ENCODE measurements at places on chromosomes 12 and 14.

DNA sequence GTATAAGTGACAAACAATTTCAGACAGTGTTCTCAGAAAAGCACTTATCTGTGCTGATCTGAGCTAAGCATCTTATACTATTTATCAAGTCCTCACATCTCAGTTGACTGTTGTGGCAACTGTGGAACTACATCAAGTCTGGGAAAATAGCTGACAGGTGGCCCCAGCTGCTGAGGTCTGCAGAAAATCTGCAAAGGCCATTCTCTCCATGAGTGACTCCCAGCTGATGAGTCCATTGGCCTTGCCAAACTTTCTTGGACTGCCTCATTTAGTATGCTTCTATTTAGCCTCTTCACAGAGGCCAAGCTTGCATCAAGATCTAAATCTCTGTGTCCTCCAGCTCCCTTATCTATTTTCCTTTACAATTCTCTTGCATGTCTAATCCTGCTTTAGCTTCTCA is 174.5 kb upstream of the RBM19 start:
- no peak for ATAC-seq

GRCh38 chr14:35695647-35696046 is 113.4 kb downstream of the RALGAPA1 start:
- peak; percentile 27 for ATAC-seq

- ATAC-seq, result no peak
Observed at GRCh38 chr12:65800937-65801336, 23.3 kb upstream of the HMGA2 start.

DNA sequence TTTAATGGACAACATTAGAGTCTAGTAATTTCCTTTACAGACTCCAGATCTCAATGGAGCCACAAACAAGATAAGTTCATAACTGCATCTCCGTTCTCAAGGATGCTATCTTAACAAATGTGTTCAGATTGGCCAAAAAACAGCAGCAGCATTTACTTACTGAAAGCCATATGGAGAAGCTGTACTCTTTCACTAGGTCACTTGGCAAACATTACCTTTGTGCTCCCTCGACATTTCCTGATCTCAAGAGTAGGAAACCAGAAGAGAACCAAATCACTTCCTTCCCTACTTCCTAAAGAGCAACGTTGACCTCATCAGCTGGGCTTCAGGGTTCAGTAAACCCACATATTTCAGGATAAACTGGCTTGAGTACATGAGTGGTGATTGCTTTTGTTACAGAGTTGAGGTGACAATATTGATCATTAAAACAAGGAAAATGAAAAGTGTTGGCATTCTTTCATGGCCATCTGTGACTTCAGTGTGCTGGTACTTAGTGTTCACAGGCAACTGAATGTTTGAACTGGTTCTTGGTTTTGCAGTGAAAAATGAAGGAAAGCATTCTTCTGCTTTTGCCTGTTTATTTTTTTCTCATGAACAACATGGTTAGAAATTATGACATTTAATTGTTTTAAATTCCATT is 449.6 kb downstream of the TMEM117 start:
- ATAC-seq, result no peak

GRCh38 chr12:100201604-100202423 is 1.2 kb downstream of the ACTR6 start:
- ATAC-seq, result no peak

DNA sequence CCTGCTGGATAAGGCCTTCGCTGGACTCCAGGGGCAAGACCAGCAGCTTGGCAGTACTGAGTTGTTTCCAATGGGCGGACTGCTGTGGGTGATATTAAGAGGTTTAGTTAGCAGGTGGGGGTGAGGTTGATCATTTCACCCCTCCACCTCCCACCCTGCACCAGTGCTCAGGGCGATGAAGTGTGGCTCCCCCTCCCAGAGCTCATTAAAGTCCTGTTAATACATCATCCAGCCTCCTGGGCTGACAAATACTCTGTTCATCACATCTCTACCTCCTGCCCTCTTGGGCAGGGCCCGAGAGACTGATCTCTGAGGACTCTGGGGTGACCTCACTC is 2.4 kb upstream of the FIGNL2 start:
- no peak for ATAC-seq

- no peak for ATAC-seq
Observed at GRCh38 chr14:76931631-76932402, 96.7 kb downstream of the IRF2BPL start.

- no peak for ATAC-seq
Observed at GRCh38 chr12:115313929-115314328, 630.0 kb upstream of the TBX3 start.

GRCh38 chr12:76762601-76762980 is 1.3 kb upstream of the ZDHHC17 start:
- no peak for ATAC-seq

- no peak for ATAC-seq
Observed at GRCh38 chr12:103677905-103678304, 90.8 kb downstream of the STAB2 start.

DNA sequence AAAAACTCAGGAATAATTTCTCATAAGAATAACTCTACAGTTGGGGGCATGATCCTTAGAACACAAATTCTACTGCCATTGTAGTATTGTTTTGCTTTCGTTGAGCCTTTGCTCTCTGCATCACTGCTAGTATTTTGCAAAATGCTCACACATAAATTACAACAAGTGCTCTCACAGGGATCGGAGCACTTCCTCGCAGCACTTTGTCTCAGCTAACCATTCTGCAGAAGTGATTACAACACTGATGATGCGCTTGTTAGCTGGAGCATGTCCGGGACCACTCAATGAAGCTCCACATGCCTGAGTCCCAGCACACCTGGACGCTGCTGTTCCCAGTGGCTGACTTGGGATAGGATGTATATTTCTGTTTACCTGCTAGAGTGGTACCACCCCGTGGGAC is 31.6 kb downstream of the MOAP1 start:
- no peak for ATAC-seq

DNA sequence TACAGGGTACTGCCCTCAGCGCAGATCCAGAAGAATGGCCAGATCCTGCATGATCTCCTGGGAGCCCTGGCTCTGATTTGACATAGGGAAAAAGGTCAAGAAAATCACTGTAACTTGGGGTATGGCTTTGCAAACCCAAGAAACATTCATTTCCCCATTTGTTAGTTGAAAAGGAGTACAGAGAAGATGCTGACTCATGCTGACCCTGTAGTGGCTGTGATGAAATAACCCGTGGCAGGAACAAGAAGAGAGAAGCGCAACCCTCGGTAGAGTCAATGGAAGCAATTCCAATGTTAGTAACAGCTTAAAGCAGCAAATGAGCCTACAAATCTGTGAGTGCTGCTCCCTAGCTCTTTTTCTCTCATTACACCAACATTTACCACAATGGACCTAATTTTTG is 281.6 kb upstream of the NPAS3 start:
- ATAC-seq, result peak; percentile 17

DNA sequence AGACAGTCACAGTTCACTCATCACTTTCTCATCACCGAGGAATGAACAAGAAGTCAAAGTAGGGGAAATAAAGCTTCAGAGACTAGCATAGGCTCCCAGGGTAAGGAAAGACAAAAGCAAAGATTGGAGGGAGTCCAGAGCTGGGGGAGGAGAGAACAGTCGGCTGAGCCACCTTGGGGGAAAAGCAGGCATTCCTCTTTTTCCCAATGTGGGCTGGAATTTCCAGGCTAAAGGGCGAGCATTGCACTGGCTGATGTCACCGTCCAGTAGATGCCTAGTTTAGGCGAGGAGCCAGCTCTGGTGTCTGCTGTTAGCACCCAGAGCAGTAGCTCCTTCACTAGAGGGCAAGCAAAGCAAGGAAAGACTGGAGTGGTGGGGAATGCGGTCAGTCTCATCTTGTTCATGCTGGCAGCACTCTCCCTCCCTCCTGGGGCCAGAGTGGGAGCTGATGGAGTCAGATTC is 8.5 kb upstream of the KRT75 start:
- ATAC-seq, result no peak

GRCh38 chr12:111025792-111026430 is 105.5 kb upstream of the MYL2 start:
- ATAC-seq, result no peak

DNA sequence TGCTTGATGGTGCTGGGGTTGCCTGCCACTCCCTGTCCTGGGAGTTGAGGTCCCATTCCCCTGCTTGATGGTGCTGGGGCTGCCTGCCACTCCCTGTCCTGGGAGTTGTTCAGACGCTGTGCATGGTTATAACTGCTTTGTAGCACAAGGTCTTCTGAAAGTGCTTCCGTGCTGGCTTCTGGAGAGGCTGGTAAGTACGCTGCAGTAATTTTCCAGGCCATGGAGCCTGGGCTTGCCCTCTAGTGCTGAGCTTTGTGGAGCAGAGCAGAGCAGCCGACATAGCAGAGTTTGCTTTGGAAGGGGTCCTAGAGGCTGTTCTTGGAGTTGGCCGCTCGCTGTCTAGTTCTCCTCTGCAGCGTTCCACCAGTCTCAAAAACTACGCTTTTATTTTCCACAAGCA is 6.3 kb downstream of the B4GALNT3 start:
- no peak for ATAC-seq

DNA sequence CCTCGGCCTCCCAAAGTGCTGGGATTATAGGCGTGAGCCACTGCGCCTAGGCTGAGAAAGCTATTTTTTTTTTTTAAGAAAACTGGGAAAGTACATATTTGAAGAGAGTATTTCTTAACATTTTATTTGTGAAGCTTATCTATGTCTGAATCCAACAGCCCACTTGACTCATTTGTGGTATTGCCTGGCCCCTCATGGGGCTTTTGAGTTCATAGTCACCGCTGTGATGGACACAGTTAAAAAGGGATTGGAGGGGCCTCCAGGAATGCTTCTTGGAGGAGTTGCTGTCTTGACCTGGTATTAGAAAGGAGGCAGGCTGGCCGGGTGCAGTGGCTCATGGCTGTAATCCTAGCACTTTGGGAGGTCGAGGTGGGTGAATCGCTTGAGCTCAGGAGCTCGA is 26.5 kb downstream of the BCL7A start:
- no peak for ATAC-seq

GRCh38 chr12:51951199-51951842 is at the start of gene ACVR1B:
Gene ACVR1B, plus strand, starts transcription at chr12:51951699. Its CDS starts 45 bp downstream, at chr12:51951744.
- peak; percentile 94 for ATAC-seq

- no peak for ATAC-seq
Observed at GRCh38 chr12:79121486-79121885, 256.9 kb downstream of the SYT1 start.

DNA sequence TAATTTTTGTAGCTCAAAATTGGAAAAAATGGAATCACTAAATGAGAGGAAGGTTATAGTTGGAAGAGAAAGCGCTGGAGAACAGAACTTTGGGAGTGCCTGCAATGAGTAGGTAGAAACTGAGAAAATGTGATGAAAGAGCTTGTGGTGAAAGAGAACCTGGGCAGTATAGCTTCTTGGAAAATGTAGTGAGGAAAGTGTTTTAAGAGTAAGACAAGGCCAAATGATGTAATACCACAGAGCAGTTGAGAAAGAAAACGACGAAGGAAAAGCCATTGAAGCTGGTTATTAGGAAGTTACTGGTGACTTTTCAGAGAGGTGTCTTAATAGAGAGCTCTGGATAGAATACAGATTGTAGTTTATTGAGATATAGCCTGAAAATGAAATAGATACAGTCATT is 255.3 kb downstream of the AEBP2 start:
- no peak for ATAC-seq

DNA sequence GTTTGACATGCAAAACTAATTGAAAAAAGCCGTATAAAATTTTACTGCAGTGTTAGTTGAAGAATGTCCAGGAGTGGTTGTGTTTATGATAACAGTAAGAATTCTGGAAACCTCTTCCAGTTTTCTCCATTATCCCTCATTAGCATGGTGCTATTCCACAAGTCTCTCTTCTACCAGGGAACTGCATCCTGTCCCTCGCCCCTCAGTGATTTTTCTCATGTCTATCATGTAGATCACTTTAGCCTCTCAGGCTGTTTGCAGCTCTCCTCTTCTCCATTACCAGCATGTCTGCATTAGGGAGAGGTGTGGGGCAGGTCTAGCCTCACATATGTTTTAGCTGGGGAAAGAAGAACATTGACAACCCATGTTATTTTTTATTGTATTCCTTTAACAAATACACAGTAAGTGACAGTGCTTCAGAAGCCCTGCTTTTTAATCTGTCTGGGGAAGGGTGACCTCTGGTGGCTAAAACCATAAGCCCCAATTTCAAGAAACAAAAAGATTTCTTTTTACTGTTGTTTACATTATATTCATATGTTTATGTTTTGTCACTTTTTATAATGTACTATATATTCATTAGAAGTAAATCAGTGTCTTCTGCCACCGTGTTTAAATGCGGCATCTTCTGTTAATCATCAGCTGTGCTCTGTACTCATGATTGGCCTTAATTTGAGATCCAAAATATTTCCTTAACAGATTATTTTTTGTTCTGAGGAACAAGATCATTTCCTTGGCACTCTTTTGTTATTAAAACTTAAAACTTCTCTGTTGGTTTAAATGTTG is 70.7 kb downstream of the RASSF8 start:
- ATAC-seq, result no peak

DNA sequence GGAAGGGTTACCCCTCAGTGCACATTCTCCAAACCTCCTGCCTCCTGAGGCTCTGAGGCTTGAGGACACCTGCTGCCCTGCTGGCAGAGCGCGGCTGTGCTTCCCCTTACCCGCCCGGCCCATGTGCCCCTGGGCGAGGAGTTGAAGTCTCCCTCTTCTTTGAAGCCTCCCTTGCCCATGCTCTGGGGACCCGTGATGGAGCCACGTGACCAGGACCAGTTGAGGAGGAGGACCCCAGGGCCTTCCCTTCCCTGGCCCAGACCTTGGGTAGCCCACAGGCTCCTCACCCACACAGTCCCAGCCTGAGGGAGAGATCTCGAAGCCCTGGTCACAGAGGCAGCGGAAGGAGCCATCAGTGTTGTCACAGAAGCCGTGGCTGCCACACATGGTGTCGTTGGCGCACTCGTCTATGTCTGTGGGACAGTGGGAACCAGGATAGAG is 12.9 kb downstream of the ISCA2 start:
- ATAC-seq, result no peak

- ATAC-seq, result no peak
Observed at GRCh38 chr14:74324931-74325361, 22.2 kb upstream of the ABCD4 start.

DNA sequence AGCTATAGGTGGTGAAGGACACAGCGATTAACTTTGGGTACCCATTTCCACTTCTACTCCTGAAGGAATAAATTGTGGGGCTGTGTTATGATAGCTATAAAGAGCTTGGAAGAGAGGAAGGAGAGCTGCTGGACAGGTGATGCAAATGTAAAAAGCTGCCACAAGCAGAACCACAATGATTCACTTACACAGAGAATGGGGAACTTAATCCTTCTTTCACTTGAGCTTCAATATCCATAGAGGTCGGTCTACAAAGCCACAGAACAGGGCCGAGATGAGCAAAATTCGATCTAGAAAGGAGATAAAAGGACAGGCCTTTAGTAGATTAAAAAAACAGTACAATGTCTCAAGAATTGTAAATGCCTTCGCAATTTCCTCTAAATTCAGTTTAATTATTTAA is 831.1 kb downstream of the LRFN5 start:
- no peak for ATAC-seq

DNA sequence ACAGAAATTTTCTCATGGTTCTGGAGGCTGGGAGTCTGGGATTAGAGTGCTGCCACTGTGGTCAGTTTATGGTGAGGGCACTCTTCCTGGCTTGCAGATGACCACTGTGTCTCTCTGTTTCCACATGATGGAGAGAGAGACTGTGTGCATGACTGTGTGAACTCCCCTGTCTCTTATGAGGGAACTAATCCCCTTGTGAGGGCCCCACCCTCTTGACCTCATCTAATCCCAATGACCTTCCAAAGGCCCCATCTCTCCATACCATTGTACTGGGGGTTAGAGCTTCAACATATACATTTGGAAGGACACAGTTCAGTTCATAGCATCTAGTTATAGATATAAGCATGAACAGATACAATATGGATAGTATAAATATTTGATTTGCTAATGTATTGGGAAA is 31.7 kb downstream of the ANO6 start:
- no peak for ATAC-seq

All from activated CD4-positive, CD25-positive, alpha-beta regulatory T cell treated with anti-CD3 and anti-CD28 coated beads, Interleukin-2, amount 50 U/mL, for 24 hours (primary cell).